ENCODE measurements at places on chromosomes 4 and X.

DNA sequence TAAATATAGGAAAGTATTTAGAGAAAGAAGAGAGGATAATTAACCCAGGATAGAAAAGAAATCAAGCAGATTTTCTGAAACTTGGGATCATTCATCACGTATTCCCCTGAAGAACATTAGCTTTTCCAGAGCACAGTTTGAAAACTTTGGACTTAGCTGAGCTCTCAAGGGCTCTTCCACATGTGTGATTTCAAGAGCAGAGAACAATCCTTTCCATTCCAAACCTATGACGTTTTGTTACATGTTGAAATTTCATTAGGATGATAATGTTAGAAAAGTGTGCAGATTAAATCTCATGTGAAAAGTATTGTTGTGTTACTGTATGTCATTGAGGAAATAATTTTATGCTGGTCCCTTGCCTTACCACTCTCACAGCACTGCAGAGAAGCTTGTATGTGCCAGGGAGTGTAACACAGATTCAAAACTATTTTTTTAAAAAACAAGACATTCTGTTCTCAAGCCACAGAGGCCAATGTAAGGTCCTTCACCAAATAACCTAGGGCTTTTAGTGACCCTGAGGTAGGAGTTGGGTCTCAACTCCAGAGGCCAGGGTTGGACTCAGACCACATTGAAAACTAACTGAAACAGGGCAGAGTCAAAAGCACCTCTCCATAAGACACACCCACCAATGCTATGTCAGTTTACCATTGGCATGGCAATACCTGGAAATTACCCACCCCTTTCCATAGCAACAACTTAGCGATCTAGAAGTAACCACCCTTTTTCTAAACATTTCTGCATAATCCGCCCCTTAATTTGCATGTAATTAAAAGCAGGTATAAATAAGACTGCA lies 141.3 kb downstream of the ANXA5 start:
- H3K4me3 ChIP-seq, result no peak overlapping the region
- no peak for DNase-seq
- H3K27me3 ChIP-seq, result peaks cover 4% of the 10 kb centered on the region
- H3K27ac ChIP-seq, result no peak overlapping the region
- no peaks in the 10 kb centered on the region for H3K4me1 ChIP-seq

DNA sequence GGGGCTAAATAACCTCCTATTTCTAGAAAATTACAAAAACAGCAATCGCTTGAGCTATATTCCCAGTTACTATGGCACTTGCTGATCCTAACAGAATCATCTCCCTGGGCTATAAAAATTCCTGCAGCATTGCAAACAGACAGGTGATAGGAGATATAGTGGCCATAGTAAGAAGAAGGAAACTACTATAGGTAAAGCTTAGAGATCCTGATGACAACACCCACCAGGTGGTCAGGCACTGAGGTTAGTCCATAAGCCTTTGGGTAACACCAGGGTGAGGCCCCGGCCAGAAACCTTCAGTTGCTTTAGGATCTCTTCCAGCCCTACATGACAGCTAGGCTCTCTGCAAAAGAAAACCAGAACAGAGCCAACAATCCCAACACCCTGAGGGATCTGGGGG lies 197.9 kb upstream of the PPP1R2C start:
- no peak overlapping the region for H3K27ac ChIP-seq
- DNase-seq, result no peak
- no peaks in the 10 kb centered on the region for H3K36me3 ChIP-seq
- peaks cover 1% of the 10 kb centered on the region for H3K27me3 ChIP-seq
- H3K4me3 ChIP-seq, result no peak overlapping the region

- no peaks in the 10 kb centered on the region for H3K36me3 ChIP-seq
- DNase-seq, result no peak
- H3K27ac ChIP-seq, result no peak overlapping the region
- no peak overlapping the region for H3K4me3 ChIP-seq
- no peaks in the 10 kb centered on the region for H3K4me1 ChIP-seq
These were observed 7.3 kb upstream of the TMEM33 start for GRCh38 chr4:41927796-41928499.

DNA sequence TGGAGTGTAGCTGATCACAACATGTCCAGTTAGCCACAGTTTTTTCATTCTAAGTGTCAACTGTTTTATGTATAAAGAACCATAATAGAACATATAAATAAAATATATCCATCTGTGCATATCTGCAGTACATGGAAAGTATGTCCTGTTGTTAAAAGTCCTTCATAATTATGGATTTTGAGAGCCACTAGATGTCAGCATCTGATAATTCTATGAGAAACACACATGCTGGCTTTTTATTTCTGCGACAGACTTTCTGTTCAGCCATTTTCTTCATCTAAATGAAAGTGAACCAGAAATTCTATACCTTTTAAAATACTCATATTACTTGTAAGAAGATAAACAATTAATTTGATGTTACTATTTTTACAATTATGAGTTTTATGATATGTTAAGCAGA lies 251.5 kb downstream of the GPM6A start:
- no peaks in the 10 kb centered on the region for H3K27me3 ChIP-seq
- H3K4me3 ChIP-seq, result no peak overlapping the region
- H3K4me1 ChIP-seq, result no peaks in the 10 kb centered on the region
- DNase-seq, result no peak
- H3K36me3 ChIP-seq, result no peaks in the 10 kb centered on the region

- H3K27me3 ChIP-seq, result peaks cover 49% of the 10 kb centered on the region
- no peak for DNase-seq
- no peaks in the 10 kb centered on the region for H3K4me1 ChIP-seq
- no peak overlapping the region for H3K4me3 ChIP-seq
- peaks cover 4% of the 10 kb centered on the region for H3K36me3 ChIP-seq
- no peak overlapping the region for H3K27ac ChIP-seq
These were observed 5.8 kb downstream of the NKX6-1 start for GRCh38 chr4:84493092-84493850.

GRCh38 chr4:151559595-151559994 lies 150.6 kb downstream of the FHIP1A start:
- H3K4me3 ChIP-seq, result no peak overlapping the region
- H3K27ac ChIP-seq, result no peak overlapping the region
- H3K36me3 ChIP-seq, result no peaks in the 10 kb centered on the region
- H3K27me3 ChIP-seq, result no peaks in the 10 kb centered on the region

DNA sequence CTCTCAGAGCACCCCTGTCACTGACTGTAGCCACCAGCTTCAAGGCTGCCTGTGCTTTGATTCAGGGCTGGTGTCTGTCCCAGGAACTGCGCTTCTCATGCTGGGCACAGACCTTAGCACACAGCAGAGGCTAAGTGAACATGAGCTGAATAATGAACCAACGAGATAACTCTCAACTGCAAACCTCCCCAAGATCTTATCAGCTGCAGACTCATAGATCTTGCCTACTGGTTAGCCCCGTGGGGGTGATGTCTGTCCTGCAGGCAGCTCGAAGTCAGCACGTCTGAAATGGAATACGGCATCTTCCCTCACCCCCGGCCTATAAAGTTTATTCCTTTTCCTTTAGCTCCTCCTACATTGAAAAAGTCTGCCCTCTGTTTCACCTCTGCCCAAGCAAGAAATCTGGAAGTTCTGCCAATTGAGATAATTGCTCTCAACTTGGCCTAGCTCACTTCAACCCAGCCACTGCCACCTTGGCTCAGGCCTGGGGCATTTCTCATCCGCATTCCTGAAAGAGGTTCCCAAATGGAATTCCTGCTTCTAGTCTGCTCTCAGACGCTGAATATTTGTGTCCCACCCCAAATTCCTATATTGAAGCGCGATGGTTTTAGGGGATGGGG lies 73.7 kb downstream of the GATB start:
- no peak overlapping the region for H3K27ac ChIP-seq
- H3K4me1 ChIP-seq, result no peaks in the 10 kb centered on the region
- DNase-seq, result no peak
- no peak overlapping the region for H3K4me3 ChIP-seq

DNA sequence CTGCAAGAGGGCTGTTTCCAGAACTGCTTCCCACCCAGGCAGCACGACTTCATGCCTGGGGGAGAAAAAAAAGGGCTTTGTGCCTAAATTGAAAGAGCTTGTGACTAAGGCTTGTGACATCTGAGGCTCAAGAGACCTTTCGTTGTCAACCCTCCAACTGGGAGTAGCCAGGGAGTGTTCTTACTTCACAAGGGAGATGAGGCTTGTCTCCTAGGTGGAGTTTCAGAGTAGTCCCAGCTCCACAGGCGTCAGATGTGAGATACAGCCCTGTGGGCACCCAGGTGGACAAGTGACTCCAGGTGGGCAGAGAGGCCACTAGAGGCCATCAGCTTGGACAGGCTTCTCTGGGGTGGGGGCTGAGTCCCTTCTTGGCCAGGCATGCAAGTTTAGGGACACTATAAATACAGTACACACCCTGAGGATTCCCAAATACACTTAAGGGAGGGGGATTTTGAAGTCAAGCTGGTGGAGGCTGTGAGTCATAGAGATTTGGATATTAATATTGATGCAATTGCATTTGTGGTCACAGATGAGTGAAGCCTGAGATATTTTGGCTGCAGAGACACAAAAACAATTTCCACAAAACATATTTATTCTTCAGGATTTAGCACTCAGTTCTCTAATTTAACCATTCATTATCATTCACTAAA lies 40.1 kb upstream of the SETD7 start:
- H3K4me1 ChIP-seq, result no peaks in the 10 kb centered on the region
- H3K27ac ChIP-seq, result no peak overlapping the region
- DNase-seq, result no peak
- no peak overlapping the region for H3K4me3 ChIP-seq
- H3K27me3 ChIP-seq, result peaks cover 8% of the 10 kb centered on the region
- no peaks in the 10 kb centered on the region for H3K36me3 ChIP-seq

- DNase-seq, result peak; percentile 66
- peak overlapping the region; percentile 72 for H3K4me3 ChIP-seq
- no peaks in the 10 kb centered on the region for H3K36me3 ChIP-seq
These were observed 352.1 kb upstream of the GATB start for GRCh38 chr4:152112887-152113286.

GRCh38 chr4:144831971-144832370 lies 186.0 kb downstream of the HHIP start:
- no peak for DNase-seq
- H3K27ac ChIP-seq, result no peak overlapping the region
- H3K4me1 ChIP-seq, result no peaks in the 10 kb centered on the region
- H3K36me3 ChIP-seq, result no peaks in the 10 kb centered on the region

- no peaks in the 10 kb centered on the region for H3K4me1 ChIP-seq
- no peak overlapping the region for H3K27ac ChIP-seq
- DNase-seq, result no peak
- peaks cover 2% of the 10 kb centered on the region for H3K27me3 ChIP-seq
- no peak overlapping the region for H3K4me3 ChIP-seq
These were observed 70.2 kb downstream of the RRAGB start for GRCh38 chrX:55787727-55788126.

DNA sequence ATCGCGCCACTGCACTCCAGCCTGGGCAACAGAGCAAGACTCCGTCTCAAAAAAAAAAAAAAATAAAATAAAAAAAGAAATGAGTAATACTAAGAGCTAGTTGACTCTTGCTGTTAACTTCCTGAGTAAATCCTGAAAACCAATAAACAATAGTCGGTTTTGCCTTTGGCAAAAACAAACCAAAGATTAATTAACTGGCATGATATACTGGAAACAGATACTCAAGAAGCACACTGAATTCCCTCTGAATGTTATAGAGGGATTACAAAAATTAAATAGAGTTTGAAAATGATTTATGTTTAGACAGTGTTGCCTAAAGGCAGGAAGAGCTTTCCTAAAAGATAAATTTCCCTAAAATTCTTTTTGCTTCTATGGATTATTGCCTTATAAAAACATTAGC lies 1702.3 kb downstream of the STIM2 start:
- H3K4me3 ChIP-seq, result no peak overlapping the region
- H3K27ac ChIP-seq, result no peak overlapping the region
- no peaks in the 10 kb centered on the region for H3K4me1 ChIP-seq
- H3K36me3 ChIP-seq, result no peaks in the 10 kb centered on the region
- no peak for DNase-seq

DNA sequence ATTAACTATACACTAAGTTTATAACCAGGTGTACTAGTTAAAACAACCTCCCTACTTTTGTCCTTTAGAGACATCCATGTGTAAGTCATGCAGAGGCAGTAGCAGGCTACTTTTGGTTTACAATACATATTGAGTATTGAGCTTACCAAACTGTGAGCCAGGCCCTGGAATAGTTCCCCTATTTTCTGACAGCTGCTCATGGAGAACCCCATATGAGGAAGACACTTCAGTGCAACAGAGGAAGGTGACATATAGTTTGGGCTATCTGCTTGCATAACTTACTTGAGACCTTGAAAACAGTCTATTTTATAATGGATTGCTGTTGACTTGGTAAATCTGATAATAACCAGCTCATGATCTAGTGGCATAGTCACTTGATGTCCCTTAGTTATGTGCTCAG lies 190.5 kb downstream of the SH3BGRL start:
- H3K27ac ChIP-seq, result no peak overlapping the region
- H3K27me3 ChIP-seq, result peaks cover 13% of the 10 kb centered on the region
- no peaks in the 10 kb centered on the region for H3K4me1 ChIP-seq
- no peaks in the 10 kb centered on the region for H3K36me3 ChIP-seq
- DNase-seq, result no peak

GRCh38 chr4:55458164-55458563 lies 62.4 kb downstream of the TMEM165 start:
- H3K27ac ChIP-seq, result no peak overlapping the region
- H3K36me3 ChIP-seq, result peaks cover 28% of the 10 kb centered on the region
- no peaks in the 10 kb centered on the region for H3K4me1 ChIP-seq
- no peak for DNase-seq

DNA sequence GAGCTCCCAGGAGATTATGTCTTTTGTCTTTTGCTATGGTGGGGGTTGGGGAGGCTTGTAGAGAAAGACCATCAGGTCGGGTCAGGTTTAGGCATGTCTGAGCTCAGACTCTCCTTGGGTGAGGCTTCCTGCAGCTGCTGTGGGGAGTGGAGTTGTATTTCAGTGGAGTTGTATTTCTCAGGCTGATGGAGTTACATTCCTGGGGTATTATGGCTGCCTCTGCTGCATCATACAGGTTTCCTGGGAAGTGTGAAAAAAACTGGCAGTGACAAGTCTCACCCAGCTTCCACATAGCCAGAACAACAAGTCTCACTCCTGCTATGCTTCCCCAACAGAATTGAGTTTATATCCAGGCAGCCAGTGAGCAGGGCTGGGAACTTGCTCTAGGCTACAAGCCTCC lies 119.3 kb downstream of the VSIG4 start:
- no peak for DNase-seq
- H3K4me1 ChIP-seq, result peaks cover 69% of the 10 kb centered on the region
- H3K36me3 ChIP-seq, result no peaks in the 10 kb centered on the region

DNA sequence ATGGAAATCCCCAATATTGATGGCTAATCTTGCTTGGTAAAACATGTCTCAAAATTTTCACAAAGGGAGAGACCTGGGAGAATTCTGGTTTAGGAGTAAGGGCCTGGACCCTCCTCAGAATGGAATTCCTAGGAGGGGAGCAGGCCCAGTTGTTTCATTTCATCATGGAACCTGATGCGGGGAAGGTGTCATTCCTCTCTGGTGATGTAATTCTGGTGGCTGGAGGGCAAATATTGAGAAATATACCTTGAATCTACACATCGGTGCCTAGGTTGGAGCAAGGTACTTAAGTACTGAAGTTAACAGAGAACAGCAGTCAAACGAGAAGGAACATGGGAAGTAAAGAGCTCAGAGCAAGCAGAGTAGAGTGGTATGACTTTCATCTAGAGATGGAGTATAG lies 23.2 kb upstream of the CCSER1 start:
- no peak for DNase-seq
- no peak overlapping the region for H3K4me3 ChIP-seq
- H3K27ac ChIP-seq, result no peak overlapping the region

GRCh38 chr4:129138810-129139496 lies 43.0 kb downstream of the C4orf33 start:
- no peak for DNase-seq
- no peaks in the 10 kb centered on the region for H3K4me1 ChIP-seq
- H3K27me3 ChIP-seq, result peaks cover under 1% of the 10 kb centered on the region
- no peak overlapping the region for H3K4me3 ChIP-seq
- no peak overlapping the region for H3K27ac ChIP-seq

GRCh38 chrX:9482408-9482807 lies 17.6 kb downstream of the TBL1X start:
- H3K27me3 ChIP-seq, result no peaks in the 10 kb centered on the region
- DNase-seq, result no peak
- H3K4me3 ChIP-seq, result no peak overlapping the region
- no peak overlapping the region for H3K27ac ChIP-seq

All from immature natural killer cell (primary cell).